Putamen (tissue), 1 donor: ENCODE measurements at places on chromosomes 3 and 15.

DNA sequence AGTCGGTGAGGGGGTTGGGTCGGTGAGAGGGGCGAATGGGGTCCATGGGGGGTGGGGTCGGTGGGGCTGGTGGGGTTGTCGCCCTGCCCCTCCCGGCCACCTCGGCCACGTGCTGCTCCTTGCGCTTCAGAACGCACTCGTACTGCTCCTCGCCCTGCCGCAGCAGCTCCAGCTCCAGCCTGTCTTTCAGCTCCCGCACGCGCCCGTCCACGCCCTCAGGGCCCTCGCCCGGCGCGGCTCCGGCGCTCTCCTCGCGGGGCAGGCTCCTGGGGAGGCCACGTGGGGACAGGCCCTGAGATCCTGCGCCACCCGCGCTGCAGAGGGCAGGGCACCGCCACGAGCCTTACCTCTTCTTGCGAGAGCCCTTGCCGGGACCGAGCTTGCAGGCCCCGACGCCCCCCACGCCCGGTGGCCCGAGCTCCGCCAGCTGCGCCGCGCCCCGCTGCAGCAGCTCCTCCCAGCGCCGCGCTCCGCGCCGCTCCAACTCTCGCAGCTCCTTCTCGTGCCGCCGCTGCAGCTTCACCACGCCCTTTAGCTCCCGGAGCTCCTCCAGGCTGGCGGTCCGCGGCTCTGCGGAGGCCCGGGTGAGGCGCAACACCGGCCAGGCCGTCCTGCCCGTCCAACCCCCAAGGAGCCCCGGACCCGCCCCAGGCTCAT lies 8.2 kb upstream of the ANKRD63 start:
- no peak for DNase-seq

DNA sequence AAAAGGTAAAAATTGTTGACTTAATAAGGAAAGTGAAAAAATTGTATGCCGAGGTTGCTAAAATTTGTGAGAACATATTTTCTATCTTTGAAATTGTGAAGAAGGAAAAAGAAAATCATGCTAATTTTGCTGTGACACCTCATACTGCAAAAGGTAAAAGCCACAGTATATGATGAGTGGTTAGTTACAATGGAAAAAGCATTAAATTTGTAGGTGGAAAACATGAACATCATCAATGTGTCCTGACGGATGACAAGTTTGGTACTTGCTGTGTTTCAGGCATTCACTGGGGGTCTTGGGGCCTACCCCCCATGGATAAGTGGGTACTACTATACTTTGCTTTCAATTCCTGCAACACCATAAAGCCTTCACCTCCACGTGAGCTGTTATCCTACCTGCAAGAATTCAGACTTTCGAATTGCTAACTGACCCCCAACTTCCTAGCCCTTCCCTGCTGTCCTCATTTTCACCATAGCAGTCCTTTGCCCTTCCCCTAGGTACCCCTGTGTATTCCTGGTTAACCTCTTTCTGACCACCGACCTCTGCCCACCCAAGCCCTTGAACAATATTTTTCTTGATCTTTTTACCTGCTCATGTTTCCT lies 62.4 kb downstream of the RAB7A start:
- no peak for DNase-seq

GRCh38 chr3:151538456-151539393 lies 77.9 kb upstream of the IGSF10 start:
- no peak for DNase-seq

DNA sequence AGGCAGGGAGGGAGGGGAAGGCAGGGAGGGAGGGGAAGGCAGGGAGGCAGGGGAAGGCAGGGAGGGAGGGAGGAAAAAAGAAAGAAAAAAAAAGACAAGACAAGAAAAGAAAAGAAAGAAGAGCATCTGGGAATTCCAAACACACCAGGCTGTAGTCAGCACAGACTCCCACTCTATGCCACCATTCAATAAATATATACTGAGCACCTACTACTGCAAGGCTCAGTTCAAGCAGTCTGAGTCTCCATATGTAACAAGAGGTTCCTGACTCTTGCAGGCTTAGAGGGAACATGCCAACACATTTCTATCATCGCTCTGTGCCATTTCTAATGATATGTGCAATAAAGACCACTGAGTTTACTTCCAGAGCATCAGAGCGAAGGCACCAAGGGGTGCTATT lies 47.7 kb downstream of the ANXA2 start:
- no peak for DNase-seq

GRCh38 chr3:30341079-30341478 lies 265.3 kb upstream of the TGFBR2 start:
- DNase-seq: no peak

GRCh38 chr3:39919281-39919680 lies 109.9 kb downstream of the MYRIP start:
- DNase-seq: no peak

DNA sequence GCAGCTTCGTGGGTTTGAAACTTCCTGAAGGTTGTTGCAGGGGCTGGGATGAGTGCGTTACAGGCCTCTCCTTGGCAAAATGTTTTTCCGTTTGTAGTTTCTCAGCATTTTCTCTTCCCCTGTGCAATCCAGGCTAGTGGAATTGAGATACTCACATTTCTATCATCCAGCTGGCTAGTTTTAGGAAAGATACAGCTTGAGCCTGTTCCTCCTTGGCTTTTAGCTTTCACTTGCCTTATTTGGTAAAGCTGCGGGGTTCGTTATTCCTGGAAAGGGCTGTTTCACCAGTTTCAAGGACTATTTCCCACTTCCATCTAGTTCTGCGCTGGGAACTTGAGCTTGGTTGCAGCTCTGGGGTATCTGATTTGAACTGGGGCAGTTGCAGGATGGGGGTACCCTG lies 90.3 kb downstream of the ITPR1 start:
- DNase-seq: no peak

DNA sequence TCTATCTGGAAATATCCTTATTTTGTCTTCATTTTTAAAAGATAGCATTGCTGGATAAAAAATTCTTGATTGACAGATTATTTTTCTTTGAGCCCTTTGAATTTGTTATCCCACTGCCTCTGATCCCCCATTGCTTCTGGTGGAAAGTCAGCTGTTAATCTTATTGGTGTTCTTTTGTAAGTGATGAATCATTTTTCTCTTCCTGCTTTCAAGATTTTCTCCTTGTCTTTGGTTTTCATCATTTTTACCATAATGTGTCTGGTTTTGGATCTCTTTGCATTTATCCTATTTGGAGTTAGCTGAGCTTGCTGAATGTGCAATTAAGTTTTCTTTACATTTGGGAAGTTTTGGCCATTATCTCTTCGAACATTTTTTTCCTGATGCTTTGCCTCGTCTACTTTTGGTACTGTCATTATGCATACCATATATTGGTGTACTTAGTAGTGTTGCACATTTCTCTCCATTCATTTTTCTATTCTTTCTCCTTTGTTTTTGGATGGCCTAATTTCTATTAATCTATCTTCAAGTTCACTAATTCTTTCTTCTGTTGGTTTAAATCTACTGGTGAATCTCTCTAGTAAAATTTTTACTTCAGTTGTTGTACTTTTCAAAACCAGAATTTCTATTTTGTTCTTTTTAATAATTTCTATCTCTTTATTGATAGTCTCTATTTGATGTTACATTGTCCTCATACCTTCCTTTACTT lies 440.0 kb upstream of the PROK2 start:
- no peak for DNase-seq

- DNase-seq: no peak
These were observed 70.6 kb downstream of the ASB7 start for GRCh38 chr15:100672959-100673358.

GRCh38 chr3:1442271-1442670 lies 349.4 kb downstream of the CNTN6 start:
- no peak for DNase-seq

DNA sequence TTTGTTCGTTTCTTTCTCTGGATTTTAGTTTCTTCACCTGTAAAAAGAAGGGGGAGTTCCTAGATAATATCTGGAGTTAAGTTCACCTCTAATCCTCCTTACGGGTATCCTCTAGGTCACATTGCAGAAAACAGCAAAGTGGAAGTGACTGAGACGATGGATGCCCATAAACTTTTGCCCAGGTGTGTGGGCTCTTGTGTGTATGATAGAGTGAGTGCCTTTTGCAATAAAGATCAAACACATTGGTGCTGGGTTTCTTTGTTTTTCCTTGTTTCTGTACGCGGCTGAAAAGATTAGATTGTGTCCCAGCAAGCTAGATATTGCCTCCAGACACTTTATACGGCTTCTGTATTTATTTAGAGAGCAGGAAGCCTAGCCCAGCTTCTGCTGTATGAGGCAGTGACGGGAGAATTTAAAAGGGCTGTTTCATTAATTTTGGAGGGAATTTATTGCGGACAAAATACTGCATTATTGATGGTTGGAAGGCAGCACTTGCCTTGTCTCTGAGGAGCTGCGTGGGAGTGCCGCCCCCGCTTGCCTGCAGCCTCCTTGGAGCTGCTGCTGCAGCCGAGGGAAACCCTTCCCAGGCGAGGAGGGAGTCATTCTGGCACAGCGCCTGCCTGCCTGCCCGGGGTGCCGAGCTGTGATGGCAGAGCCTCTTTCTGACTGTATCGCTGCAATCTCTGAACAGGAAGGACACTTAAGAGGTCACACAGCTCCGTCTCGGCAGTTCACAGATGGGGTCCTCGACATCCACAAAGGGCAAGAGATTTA lies 38.5 kb downstream of the PYDC2 start:
- DNase-seq: peak; percentile 68

- DNase-seq: no peak
These were observed 687.9 kb downstream of the MECOM start for GRCh38 chr3:168975576-168975975.

DNA sequence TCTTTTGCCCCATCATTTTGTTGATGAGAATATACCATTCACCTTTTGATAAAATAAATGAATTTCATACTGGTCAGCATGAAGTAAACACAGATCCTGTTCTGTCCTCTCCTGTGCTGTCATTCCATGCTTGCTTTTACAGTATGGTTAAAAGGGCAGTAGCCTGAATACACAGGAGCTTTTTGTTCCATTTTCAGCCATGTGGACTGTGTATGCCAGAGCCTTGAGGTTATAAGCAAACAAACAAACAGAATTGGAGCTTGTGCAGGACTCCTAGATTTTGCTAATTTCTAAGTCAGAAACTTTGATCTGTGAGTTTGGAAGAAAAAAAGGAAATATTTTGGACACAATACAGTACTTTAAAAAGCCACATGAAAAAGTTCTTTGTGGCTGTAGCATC lies 91.9 kb downstream of the LRRC28 start:
- no peak for DNase-seq
